OCI-LY7 (cell line): ENCODE measurements at places on chromosomes 3 and 15. TPM values are rescaled to one million over a fixed set of nuclear protein-coding genes. Genes with fewer than 3 reads are reported as not detected.

DNA sequence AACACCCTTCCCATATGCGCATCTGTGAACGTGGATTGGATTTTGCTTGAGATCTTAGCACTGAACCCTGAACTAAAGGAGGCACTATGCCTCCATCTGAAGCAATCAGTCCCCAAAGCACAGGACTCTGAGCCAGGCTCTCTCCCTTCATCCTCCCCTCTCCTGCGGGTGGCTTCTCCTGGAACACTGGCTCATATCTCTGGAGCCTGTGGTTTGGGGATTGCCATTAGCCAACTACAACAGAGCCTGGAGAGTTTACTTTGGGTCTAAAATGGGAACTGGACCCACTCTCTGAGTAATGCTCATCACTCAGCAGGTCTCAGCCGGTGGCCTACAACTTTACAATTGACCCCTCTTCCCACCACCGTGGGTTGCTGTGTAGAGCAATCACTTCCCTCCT is 190.8 kb upstream of the HES1 start:
- no peak for DNase-seq

GRCh38 chr3:186888569-186888968 is 41.8 kb upstream of the ST6GAL1 start:
- DNase-seq = no peak

- no peak for DNase-seq
Measured at GRCh38 chr3:193853511-193854219, 260.7 kb downstream of the OPA1 start.

- DNase-seq = no peak
Measured at GRCh38 chr15:53695365-53695764, 64.1 kb downstream of the WDR72 start.

GRCh38 chr3:150806185-150806835 is 43.3 kb upstream of the SIAH2 start:
- no peak for DNase-seq

Gene PLIN1
- total RNA-seq = 0.19 and 0.46 TPM in 2 replicates

DNA sequence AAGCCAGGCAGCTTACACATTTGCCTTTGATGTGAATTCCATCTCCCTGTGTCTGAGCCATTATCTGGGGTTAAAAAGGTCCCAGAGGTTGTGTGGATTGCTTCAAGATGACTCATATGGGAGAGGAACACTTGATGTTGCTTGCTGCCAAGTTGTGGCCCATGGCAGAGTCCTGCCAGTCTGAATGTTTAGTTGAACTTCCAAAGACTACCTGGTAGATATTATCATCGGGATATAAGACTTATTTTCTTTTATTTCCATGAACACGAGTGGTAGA is 85.6 kb downstream of the TJP1 start:
- no peak for DNase-seq

Gene DUOXA2
- not detected in 2 replicates for total RNA-seq

- no peak for DNase-seq
Measured at GRCh38 chr3:189406148-189406547, 225.0 kb upstream of the TP63 start.

Gene CRYGS
- total RNA-seq = 3.5 and 6.5 TPM in 2 replicates

- DNase-seq = no peak
Measured at GRCh38 chr3:112027142-112027541, 7.4 kb upstream of the TMPRSS7 start.

Gene SLC22A14
- total RNA-seq = not detected in 2 replicates

Gene XIRP1
- not detected in 2 replicates for total RNA-seq

Gene RNU5B-1
- total RNA-seq = not detected in 2 replicates

- DNase-seq = no peak
Measured at GRCh38 chr15:55334997-55335396, 16.0 kb downstream of the PIGB start.

DNA sequence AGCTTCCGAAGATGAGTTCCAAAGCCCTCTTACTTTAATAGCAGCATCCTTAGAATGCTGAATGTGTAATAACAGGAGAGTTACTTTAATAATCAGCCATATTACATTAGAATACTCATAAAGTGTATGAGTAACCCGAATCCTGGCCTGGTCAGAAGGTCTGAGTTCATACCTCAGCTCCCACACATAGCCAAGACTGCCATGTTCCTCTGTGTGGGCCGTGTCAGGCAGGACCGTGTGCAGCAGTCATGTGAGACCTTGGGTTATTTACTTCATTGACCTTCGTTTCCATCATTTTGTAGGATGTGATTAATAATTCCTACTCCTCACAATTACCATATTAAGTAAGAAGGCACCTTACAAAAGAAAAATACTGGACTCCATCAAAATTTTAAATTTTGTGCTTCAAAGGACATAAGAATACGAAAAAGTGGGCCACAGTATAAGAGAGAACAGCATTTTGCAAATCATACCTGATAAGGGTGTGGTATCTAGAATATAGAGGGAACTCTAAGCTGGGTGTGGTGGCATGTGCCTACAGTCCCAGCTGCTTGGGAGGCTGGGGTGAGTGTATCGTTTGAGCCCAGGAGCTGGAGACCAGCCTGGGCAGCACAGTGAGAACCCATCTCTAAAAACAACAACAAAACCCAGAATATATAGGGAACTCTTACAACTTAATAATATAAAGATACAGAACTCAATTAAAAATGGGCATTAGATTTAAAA is 163.4 kb downstream of the ATG7 start:
- no peak for DNase-seq

DNA sequence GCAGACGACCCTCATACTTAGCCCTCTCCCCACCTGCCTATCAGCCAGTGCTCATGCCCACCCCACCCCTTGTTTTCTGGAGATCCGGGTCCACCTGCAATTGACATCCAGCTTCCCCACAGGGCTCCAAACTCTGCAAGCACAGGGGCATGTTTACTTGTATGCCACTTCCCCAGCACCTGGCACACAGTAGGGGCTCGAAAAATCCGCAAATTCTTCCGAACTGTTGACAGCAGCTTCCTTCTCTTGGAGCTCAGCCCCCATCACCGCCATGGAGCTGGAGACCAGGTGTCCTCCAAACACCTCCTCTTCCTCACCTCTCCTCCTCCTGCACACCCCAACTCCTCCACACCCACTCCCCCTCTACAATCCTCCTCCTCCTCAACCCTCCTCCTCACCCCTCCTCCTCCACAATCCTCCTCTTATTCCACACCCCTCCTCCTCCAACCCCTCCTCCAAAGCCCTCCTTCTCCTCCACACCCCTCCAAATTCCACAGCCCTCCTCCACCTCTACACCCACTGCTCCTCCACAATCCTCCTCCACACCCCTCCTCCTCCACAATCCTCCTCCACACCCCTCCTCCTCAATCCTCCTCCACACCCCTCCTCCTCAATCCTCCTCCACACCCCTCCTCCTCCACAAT is 70.4 kb upstream of the BLM start:
- DNase-seq = no peak

DNA sequence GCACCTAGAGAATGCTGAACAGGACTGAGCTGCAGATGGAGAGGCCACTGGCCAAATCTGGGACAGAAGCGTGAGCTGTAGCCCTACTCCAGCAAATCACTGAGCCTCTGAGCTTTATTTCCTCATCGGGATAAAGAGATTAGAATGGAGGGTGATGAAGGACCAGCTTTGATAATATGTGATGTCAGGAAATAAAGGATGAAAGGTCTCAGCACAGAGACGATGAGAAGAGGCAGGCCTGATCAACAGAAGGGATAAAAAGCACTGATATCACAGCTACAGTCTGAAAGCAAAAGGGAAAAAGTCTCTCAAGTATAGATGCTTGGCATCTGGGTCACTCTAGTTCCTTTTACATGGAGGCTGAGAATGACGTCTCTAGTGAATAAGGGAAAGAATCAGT is 70.0 kb downstream of the DHX30 start:
- no peak for DNase-seq

- DNase-seq = peak; percentile 12
Measured at GRCh38 chr3:87361956-87362355, 85.6 kb upstream of the POU1F1 start.

Gene MORC1
- total RNA-seq = not detected in 2 replicates

Gene WNT7A
- not detected in 2 replicates for total RNA-seq

GRCh38 chr3:5317557-5317956 is 130.1 kb downstream of the EDEM1 start:
- no peak for DNase-seq

GRCh38 chr3:197068077-197068476 is 38.5 kb upstream of the MELTF start:
- peak; percentile 19 for DNase-seq

DNA sequence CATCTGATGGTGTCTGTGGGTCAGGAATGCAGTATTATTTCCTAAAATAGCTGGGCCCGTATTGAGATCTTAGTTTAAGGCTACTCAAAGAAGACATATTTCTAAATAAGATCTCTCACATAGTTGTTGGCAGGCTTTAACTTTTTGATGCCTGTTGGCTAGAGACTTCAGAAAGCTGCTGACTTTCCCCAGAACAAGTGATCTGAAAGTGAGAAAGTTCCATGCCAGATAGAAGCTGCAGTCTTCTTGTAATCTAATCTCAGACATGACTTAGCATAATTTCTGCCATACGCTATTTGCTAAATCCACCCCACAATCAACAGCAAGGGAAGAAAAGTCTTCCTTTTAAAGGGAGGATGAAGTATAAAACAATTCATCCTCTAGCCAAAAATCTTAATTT is 867.1 kb downstream of the IGSF11 start:
- no peak for DNase-seq

DNA sequence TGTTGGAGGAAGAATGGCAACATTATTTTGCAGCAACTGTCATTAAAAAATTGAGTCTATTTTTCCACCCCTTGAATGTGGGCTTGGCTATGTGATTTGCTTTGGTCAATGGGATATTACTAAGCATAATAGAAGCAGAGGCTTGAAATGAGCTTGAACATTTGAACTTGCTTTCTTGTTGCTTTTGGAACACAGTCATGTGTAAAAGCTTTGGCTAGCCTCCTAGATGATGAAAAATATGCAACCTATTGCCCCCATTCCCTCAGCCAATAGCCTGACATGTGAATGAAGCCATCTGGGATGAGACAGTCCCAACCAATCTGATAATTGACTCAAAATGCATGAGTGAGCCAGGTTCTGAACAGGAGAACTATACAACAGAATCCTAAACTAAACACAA is 78.4 kb downstream of the PLSCR2 start:
- no peak for DNase-seq

Gene FES
- total RNA-seq = 3.0 and 3.2 TPM in 2 replicates

GRCh38 chr15:56960116-56960515 is 41.7 kb downstream of the TCF12 start:
- no peak for DNase-seq

Gene LTK
- 0.11 TPM in 2 replicates for total RNA-seq

- DNase-seq = no peak
Measured at GRCh38 chr3:38283810-38284755, 2.0 kb downstream of the SLC22A14 start.

DNA sequence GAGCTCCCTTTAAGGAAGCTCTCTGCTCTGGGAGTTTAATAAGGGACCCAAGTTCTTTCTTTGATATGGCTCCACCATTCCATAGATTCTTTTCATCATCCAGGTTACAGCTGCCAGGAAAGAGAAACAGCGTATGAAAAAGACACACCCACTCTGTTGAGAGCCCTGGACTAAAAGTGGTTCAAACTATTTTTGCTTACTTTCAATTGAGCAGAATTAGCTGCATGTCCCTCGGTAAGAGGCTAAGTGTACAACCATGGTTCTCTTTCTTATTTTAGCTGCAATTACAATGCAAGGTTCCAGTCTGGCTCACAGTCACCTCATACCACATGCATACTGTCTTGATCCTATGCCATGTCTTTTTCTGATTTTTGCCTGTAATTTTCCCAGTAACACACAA is 1288.3 kb downstream of the NSUN3 start:
- DNase-seq = no peak

DNA sequence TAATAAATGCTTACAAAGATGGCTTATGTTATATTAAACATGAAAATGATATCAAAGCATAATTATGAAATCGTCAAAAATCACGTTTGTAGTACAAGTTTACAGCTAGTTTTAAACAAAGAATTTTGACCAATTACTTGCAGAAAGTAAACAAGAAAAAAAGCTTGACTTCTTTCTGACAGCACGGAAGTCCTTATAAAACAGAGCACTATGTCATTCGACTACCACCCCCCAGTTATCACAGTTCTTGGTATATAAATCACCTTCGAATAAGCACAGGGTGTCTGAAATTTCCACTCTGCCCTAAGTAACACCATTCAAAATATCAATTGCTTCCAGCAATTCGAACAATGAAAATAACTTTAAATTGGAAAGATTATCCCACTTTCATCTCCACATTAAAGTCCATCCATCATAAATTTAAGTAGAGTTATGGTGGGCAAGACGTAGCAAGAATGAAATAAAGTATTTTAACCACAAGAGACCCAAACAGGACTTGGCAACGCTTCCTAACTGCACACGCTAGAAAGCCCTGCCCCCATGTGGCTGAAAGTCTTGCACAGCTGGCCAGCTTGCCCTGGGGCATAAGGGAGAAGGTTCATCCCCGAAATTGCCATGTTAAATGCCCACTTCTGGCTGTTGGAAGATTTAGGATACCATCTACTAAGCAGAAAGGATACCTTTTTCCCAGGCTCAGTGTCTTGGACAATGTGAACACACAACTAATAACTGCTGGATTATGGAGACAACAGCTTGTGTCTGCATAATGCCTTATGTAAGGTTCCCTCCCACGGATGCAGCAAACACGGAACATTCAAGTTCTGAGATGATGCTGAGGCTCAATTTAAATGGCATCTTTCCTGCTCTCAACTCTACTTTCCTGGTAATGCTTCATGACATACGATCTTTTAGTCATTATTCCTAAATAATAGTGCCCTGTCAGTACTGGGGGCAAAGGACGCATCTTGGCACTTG is 116.4 kb upstream of the TJP1 start:
- peak; percentile 9 for DNase-seq

GRCh38 chr3:157061265-157061664 is 98.7 kb downstream of the CCNL1 start:
- DNase-seq = no peak

DNA sequence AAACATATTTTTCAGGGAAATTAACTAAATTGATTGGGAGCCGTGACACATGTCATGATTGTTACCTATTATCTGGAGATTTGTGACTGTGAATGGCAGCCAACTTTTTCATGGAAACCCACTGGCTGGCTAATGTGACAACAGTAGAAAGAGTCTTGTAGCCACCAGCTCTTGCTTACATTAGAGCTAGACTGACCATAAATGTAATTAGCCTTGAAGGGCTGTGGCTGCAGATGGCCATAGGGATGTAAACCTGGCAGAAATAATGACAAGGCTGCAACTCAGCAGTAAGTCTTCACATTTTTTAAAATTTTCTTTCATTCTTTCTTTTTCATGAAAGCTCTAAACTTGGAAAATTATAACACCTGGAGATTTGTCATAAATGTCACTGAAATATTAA is 168.2 kb upstream of the ROBO2 start:
- DNase-seq = no peak

DNA sequence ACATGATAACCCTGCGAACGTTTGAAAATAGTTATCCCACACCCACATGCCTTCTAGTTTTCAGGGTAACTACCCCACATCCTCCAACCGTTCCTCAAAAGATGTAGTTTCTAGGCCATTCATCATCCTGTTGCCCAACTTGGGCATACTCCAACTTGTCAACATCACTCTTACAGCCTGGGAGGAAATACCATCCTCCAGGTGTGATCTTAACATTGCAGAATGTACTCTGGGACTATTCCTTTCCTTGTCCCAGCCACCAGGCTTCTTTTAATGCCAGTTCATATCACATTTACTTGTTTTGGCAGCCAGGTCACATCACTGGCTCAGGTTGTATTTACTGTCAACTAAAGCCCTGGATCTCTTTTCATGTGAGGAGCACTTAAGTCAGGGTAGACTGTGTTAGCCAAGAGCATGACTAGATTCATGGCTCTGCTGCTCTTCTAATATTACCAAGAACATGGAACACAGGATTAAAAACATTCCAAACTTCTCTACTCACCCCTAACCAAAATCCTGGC is 4.0 kb upstream of the DENND6A start:
- DNase-seq = no peak

- DNase-seq = no peak
Measured at GRCh38 chr3:38757721-38758120, 58.3 kb downstream of the SCN10A start.
